Stimulated activated CD8-positive, alpha-beta memory T cell treated with anti-CD3 and anti-CD28 coated beads, Interleukin-4, amount 100 ng/mL, for 1 hour (primary cell): ENCODE measurements at places on chromosomes 7 and 10.

DNA sequence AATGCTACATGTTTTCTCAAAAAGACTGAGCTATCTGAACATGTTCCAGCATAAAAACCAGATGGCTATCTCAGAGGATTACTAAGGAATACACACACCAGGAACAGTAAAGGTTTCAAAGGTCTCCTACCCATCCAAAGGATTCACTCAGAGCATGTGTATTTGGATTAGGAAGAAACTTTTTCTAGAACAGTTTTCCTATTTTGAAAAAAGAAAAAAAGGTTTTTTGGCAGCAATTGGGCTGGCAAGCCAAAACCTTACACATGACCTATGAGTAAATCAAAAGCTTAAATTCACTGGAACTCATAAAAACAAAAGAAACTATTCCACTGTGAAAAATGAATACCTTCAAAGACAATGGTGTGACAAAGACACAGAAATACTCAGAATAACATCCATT, 9.6 kb downstream of the TPK1 start:
- no peak for DNase-seq

GRCh38 chr7:128022631-128023532, 8.4 kb downstream of the LRRC4 start:
- no peak for DNase-seq

DNA sequence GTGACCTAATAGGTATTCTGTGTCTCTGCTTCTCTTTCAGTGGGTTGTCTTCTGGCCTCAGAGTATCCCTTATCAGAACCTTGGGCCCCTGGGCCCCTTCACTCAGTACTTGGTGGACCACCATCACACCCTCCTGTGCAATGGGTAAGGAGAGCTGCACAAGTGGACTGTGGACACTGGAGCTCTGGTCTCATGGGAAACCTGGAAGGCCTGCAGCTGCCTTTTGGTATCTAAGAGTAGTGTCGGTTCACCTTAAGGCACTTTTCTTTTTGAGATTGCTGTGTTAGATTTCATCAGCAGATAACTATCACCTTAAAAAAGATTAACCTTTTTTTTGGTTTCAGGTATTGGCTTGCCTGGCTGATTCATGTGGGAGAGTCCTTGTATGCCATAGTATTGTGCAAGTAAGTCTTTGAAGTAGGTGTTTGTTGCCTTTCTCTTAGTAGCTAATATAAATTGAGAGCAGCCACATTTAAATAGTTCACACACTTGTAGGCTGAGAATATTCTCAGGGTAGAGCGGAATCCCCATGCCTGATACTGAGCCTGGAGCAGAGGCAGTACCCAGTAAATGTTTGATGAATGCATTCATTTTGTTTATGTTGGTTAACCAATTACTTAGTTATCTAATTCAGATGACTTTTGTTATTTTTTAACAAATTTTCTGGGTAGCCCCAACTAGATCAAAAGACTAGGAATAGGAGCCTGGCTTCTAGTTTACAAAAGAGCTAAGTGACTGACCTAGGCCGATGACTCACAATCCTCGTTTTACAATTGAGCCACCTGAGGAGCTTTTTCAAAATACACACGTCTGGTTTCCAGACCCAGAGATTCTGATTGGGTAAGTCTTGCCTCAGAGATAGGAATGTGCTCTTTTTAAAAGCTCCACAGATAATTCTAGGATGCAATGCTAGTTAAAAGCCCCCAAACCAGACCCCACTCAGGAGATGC, 3.6 kb downstream of the TMEM254 start:
- no peak for DNase-seq

DNA sequence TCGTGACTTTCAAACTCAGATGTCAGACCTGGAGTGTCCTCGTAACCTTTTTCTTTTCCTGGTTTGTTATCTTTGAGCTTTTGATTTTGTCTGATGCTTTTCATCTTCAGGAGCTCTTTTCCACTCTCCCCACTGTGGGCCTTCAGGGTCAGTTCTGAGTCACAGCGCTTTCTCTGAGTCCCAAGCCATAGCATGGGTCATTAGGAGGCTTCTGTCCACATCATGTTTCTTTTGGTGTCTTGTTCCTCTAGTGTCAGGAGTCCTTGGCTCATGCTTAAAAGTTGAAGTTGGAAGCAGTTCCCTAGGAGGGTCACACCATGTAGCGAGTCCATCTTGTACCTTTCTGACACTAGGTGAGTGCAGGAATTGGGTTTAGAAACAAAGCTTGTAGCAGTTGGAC, 40.3 kb downstream of the DAGLB start:
- no peak for DNase-seq

DNA sequence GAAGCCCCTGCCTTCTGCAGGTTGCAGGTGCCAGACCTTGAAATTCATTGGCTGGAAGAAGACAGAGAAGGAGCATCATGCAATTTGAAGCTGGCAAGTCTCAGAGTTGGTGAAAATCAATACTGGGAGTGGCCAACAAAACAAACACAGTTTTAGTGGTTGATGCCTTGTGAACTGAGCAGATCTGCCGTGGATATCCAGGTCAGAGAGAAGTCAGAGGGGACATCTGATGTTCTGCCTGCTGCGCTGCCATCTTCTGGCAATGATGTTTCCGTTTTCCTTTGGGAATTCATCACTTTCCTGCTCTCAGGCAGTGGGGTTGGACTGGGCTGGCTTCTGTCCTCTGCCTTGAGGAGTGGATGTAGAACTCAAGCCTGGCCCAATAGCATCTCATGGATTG, 132.0 kb downstream of the RPS24 start:
- no peak for DNase-seq

- no peak for DNase-seq
Observed at GRCh38 chr10:118516716-118517115, 78.7 kb downstream of the PRLHR start.

GRCh38 chr10:24952143-24952706, at the start of gene PRTFDC1:
Gene PRTFDC1, minus strand, starts transcription at chr10:24952606. Its CDS starts 31 bp downstream, at chr10:24952575.
- DNase-seq = no peak

- no peak for DNase-seq
Observed at GRCh38 chr10:71921324-71922027, 42.7 kb upstream of the CHST3 start.

GRCh38 chr10:24790073-24790472, 66.4 kb upstream of the ARHGAP21 start:
- DNase-seq = no peak

- no peak for DNase-seq
Observed at GRCh38 chr7:119090851-119091250, 866.3 kb downstream of the ANKRD7 start.

DNA sequence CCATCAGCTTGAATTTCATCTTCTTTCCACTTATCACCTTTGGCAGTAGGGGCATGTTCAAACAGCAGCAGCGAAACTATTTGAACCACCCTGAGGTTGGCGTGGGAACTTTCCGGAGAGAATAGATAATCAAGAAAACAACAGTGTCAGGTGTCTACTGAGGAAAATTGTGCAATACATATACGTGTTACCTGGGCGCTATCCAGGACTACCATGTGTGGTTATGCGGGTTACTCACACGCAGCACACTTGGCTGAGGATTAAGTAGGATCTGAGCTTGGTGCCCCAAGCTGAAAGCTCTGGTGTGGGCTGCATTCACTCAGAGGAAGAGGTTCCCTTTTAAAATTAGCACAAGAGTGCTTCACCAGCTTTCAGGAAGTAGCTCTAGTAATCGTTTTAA, 8.8 kb upstream of the ABI1 start:
- DNase-seq = no peak

DNA sequence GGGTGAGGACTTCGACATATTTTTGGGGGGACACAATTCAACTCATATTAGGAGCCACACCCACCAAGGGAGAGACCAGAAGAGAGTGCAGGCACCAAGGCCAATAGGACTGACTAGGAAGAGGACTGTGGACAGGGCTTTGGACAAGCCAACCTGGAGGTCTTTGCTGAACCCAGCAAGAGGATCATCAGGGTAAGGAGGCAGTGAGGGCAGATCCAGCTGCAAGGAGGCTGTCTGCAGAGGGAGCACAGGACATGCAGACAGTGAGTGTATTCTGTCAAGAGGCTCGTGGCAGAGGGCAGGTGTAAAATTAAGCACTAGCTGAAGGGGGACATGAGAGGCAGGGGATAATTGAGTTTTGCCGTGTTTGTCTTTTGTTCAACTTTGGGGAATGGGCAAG, 83.4 kb upstream of the MGMT start:
- DNase-seq = no peak

GRCh38 chr10:112687647-112688046, 240.6 kb downstream of the VTI1A start:
- DNase-seq = no peak

- DNase-seq = no peak
Observed at GRCh38 chr7:84138411-84138810, 56.2 kb downstream of the SEMA3A start.

DNA sequence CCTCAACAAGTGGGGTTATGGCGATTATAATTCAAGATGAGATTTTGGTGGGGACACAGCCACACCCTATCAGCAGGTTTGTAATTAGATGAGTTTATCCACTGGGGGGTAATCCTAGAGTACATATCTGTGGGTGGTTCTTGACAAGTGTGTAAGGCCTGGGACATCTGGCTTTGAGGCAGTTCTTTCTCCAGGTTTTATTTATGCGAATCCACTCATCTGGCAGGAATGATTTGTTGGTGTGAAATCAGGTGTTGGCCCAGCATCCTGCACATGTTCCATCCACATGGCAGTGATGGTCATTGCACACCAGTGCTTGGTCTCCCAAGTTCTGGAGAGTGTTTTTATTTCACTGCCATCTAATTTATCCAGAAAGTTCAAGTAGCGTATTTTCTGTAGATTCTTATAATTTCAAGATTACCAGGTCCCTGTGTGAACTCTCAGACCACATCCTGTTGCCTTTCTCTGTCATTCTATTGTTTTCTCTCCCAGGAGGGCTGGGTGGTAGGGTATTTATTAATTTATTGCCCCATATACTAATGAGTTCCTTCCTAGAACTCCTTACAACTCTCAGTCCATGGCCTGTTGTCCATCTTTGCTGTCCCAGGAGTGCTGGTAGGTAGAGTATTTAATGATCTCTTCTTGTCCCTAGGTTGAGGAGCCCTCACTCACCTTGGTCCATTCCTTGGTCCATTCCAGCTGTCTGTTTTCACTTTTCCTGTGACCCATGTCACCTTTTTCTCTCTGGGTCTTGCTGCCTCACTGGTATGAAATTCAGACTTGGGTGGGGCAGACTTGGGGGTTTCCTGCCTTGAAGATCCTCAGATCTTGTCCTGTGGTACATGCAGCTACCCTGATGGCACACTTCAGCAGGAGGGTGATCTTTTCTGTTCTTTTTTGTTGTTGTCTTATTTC, 10.4 kb downstream of the RALA start:
- DNase-seq = no peak

GRCh38 chr10:86709396-86710185, 41.3 kb downstream of the LDB3 start:
- DNase-seq = no peak

DNA sequence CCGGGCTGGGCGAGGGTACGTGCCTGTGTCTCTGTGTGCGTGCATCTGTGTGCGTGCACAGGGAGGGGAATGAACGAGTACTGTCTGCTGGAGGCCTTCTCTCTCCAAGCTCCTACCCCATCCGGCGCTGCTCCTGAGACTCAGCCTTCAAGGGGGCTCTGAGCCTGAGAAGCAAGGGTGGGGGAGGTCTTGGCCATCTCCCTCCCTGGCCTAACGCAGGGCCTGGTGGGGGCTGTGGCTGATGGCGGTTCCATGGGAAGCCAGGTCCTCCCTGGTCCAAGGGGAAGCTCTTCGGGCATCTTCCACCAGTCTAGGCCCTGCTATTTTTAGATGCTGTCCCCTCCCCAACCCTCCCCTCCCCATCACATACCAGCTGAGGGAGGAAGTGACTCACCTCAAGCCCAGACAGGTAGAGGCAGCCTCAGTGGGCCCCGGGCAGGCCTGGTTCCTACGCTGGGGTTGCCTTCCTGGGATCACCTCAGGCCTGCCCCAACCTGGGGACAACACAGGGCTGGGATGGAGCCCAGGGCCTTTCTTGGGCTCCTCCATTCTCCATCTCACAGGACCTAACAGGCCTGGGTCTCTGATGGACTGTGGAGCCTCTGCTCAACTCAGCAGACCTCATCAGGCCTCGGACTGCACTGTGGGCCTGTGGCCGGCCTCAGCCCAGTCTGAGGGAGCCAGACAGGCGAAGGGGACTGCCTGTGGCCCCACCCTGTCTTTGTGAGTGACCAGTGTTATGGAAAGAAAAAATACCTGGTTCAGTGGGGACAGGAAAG, 32.2 kb downstream of the DNAJB12 start:
- DNase-seq = no peak

GRCh38 chr10:115761166-115761565, 511.8 kb downstream of the GFRA1 start:
- no peak for DNase-seq

GRCh38 chr7:99478464-99479440, 6.1 kb downstream of the ZNF789 start:
- DNase-seq = no peak

DNA sequence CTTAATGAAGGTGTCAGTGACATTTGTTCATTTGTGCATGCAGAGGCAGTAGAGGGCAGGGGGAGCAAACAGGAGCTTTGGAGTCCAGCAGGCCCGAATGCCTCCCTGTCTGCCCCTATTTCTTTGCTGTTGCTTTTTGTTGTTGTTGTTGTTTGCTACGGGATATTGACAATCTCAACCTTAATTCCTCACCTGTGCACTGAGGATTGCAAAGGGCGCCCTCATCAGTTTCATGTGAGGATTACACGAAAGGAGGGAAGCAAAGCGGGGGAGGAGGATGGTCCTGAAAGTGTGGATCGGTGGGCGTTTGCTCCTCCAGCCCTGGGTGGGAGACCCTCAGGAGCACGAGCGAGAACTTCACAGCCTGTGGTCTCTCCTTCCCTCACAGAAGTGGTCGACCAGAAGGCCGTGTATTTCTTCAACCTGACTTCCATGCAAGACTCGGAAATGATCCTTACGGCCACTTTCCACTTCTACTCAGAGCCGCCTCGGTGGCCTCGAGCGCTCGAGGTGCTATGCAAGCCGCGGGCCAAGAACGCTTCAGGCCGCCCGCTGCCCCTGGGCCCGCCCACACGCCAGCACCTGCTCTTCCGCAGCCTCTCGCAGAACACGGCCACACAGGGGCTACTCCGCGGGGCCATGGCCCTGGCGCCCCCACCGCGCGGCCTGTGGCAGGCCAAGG, 9.6 kb downstream of the GDF10 start:
- DNase-seq = no peak
